Activated CD8-positive, alpha-beta T cell treated with anti-CD3 and anti-CD28 coated beads for 36 hours (primary cell): ENCODE measurements at places on chromosomes 4 and X. TPM values are rescaled to one million over a fixed set of nuclear protein-coding genes. Genes with fewer than 3 reads are reported as not detected.

GRCh38 chrX:121579016-121579760 is 531.8 kb downstream of the GLUD2 start:
- DNase-seq = peak; percentile 7

GRCh38 chr4:60241866-60242265 is 958.3 kb upstream of the ADGRL3 start:
- no peak for DNase-seq

GRCh38 chr4:188578657-188579056 is 439.4 kb downstream of the TRIML1 start:
- no peak for DNase-seq

GRCh38 chr4:116024954-116025708 is 911.7 kb upstream of the NDST4 start:
- no peak for DNase-seq

DNA sequence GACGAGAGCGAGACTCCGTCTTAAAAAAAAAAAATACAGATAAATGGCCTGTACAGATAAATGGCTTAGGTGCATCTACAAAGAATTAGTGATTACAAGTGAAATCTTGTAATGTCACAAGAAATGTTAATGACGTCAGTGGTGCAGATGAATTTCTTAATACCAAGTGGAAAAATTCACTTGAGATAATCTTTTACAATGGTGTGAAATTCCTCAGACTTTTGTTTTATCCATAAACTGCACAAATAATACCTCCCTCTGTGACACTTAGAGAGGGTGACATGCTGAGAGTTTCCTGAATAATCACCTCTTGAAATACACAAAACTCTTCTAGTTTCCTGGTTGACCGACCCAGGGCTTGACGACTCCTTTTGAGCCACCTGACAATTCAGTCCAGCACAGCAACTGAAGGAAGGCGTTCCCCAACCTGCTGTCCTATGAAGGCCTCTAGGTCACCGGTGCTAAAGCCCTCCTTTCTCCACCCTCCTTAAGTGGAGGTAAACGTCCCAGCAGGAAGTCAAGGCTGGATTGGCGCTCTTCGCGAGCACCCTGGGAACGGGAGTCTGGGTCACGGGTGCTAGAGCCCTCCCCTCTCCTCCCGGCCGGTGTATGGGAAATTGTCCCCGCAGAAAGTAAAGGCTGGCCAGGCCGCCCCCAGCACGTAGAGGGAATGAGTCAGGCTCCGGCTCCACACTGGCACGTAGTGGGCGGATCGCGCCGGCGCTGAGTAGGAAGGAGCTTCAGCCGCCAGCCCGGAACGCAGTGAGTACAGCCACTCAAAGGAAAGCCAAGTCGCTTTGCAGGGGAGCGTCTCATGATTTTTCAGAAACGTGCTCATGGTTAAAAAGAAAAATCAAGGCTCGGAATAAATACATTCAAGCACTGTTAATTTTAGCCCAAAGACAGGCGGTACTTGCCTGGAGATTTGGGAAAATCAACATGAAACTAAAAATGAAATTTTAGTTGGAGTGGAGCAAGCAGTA is at the start of gene TMEM144:
Gene TMEM144 (plus strand): TSS at position 662 of the 983 bp plus-strand sequence. CDS start 2,182 bp downstream, outside the sequence.
- peak; percentile 77 for DNase-seq

DNA sequence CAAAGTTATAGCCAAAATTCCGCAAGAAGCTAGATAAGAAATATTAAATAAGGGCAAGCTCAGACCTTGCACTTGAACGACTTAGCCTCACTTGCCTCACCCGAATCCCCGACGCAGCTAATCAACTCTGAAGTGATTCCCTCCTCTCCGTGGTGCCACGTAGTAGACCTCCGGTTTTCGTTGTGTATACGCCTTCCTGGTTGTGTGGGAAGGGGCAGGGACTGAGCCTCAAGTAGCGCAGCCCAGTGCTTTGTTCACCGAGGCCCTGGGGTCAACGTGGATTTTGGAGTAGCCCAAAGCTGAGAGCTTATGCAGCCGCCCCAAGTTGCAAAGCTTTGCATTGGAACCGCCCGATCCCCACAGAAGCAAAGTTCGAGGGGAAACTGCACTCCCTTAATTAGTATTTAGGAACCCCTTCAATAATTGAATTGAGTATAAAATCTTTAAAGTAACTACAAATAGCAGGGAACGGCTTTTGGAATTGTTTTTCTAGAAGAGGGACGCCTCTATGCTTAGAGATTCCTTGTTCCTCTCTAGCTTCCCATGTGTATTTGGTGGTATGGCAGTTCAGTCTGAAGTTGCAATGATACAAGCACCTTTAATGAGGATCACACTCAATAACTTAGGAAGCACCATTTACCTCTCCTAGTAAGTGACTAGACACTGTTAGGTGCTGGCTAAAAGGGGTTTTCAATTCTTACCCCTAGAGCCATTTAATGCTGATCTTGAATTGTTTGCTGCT is 55.7 kb downstream of the LINC00632 start:
- no peak for DNase-seq

GRCh38 chrX:101029665-101030064 is 22.2 kb downstream of the TRMT2B start:
- DNase-seq = no peak

DNA sequence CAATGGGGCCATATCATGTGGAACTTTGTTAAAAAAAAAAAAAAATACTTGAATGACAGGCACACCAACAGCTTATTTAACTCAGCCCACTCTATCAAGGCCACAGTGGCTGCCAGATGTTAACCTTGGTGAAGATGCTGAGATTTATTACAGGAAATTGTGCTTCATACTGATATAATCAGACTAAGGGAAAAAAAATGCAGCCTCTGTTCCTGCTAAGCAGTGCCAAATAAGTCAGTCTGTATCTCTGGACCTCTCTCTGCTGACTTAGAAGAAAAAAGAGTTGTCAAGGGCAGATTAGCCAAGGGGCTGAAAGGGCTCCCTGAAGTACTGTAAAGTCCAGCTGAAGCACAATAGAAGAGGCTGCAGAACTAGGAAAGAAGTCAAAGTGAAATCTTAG is 677.7 kb upstream of the HTR2C start:
- DNase-seq = no peak

DNA sequence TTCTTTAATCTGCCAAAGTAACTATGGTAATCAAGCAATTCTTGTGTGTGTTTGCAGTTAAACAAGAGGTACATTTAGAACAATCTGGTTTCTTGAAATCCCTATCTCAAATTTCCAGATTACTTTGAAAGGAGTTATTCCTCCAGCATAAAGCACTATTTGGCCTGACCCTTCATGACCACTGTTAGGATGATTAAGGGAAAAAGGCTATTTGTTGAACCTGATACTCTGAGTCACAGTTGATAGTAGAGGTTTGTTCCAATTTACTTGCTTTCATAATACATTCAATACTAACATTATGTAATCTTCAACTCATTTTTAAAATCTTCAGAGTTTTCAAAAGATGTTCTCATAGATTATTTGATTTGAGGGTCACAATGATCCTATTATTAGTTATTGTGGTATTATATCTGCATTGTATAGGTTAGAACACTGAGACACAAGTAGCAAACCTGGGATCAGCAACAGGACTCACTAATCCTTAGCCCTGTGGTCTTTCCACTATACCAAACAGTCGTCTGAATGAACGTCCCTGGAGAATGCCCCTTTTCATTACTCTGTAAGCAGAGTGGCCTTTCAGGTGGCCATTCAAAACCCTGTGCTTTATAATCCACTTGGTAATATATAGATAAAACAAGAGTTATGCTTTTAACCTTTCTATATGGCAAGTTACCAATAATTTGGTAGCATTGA is 8.1 kb upstream of the NDST4 start:
- no peak for DNase-seq

DNA sequence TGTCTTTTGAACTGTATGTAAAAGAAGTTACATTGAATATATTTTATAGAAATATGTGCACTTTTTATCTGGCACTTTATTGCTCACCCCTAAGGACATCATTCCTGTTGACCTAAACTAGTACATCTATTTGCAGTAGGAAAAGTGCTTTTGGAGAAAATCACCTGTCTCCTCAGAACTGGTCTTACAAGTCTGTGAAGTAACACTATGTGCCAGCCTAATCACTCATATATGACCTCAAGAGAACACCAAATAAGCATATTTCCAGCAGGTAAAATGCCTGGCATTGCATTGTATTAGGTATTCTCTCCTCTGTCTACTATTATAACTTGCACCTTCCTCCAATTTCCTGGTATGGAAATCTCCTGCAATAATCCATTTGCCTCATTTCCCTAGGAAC is 4.0 kb upstream of the GASK1B start:
- DNase-seq = no peak

- no peak for DNase-seq
Observed at GRCh38 chrX:47523713-47524166, 37.3 kb upstream of the ARAF start.

The SLC35A2 gene
- 15.0 TPM for total RNA-seq

The ADAD1 gene
- not detected for total RNA-seq
